H7 (cell line): ENCODE measurements at places on chromosomes 11 and 22. TPM values are rescaled to one million over a fixed set of nuclear protein-coding genes. Genes with fewer than 3 reads are reported as not detected.
A peak's percentile ranks its signal among the peaks of the same experiment; 100 is the strongest.

DEFB131B gene
- total RNA-seq: not detected in 2 replicates

GRCh38 chr22:31615940-31616314 is 46.1 kb downstream of the PISD start:
- peak; percentile 42 for DNase-seq

SLC22A8 gene
- total RNA-seq: not detected in 2 replicates

DNA sequence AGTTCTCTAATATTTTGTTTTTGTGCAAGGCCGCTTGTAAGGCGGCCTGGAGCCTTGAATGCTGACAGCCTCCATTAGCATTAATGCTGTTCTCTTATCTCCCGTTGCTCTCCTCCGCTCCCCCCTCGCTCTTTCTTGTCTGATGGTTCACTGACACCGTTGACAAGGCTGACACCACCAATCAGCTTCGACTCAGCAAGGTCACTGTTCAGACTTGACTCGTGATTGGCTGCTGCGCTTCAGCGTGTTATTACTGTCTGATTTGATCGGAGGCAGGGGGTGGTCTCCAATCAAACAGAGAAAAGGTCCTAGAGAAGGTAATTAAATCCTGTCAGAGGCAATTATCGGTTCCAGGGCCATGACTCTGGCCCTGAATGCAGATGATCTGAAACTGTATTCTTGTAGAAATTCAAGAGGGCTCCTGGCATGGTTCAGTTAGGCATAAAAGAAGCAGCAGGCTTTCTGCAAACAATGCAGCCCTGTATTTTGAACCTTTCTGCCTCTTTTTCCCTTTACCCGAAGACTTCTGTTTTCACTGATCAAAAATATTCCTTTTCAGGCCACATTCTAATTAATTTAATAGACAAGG is 49.3 kb upstream of the MPPED2 start:
- peak; percentile 56 for DNase-seq

DNA sequence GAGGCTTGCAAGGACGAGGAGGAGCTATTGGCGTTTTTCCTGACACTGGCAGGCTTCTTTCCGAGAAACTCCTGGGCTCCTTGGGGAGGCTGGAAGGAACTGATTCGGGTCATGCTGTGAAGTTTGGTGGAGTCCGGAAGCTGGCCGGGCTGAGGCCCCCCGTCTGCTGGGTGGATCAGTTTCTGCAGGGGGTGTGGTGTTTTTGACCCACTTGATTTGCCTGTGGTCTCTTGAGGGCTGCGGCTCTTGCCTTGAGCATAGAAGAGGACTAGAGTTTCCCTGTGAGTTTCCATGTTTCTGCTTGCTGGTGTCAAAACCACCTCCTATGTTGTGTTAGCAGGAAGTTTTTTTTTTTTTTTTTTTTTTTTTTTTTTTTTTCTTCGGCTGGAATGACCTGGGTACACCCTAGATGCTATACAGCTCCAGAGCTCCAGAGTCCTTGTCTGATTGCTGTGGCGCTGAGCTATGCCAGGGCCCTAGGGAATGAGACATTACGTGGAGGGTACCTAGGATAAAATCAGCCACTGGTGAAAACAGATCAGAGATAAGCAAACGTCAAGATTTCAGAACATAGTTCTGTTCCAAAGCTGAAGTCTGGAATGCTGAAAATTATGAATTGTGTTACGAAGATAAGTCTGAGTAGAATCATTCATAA is 728 bp downstream of the TBC1D22A start:
- no peak for DNase-seq

DNA sequence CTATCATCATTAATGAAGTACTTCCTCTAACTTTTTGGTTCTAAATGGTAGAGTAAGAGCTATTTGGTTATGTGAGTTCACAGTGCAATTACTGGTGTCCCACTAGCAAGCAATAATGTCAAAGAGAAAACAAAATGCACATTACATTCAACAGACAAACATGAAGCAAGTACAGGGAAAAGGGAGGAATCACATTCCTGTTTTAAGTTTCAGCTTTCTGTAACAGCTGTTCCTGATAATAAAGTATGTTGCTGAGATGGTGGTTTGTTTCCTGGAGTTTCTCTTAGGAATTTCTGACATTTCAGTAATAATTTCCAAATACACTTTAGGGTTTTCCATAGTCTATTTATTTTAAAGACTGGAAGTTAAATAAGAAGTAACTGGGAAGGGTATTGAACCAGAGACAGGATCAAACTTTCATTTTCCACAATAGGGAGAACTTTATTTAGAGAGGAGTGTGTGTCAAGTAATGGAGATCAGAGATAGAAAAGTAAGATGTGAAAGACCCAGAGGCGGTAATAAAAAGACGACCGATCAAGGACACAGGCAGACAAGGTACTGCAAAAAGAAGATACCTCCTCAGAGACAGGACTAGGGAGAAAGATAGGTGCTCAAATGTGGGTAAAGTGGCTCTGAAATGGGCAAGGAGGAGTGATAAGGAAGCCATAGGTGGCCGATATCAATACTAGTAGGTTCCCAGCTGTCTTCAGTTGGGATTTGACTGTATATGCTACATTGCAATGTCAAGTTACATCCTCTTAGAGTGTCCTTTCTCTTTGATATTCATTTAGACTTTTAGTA is 20.8 kb upstream of the CLNS1A start:
- no peak for DNase-seq

ZW10 gene
- 28.1 and 29.1 TPM in 2 replicates for total RNA-seq
